ENCODE measurements at places on chromosomes 7 and 10.

DNA sequence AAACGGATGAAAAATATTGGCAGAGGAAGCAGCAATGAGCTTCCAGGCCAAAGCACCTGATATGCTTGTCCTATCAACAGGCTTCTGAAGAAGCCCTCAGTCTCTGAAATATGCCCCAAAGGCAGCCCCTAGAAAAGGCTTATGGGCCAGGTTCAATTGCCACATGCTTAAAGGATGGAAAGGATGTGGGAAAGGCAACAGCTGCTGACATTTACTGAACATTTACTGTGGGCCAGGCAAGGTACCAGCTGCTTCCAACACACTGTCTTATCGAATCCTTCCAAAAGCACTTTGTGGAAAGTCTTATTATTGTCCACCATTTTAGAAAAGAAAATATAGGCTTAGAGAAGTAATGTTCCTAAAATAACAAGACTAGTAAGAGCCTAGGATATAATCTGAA, 56.5 kb downstream of the DOCK4 start:
- no peak for DNase-seq

- no peak for DNase-seq
Measured at GRCh38 chr7:102198417-102198956, 88.2 kb upstream of the SH2B2 start.

GRCh38 chr10:12400266-12400931, 51.1 kb downstream of the CAMK1D start:
- DNase-seq, result no peak

GRCh38 chr10:122407375-122408125, 33.0 kb downstream of the PLEKHA1 start:
- no peak for DNase-seq

GRCh38 chr7:30459591-30460245, 18.9 kb downstream of the NOD1 start:
- no peak for DNase-seq

DNA sequence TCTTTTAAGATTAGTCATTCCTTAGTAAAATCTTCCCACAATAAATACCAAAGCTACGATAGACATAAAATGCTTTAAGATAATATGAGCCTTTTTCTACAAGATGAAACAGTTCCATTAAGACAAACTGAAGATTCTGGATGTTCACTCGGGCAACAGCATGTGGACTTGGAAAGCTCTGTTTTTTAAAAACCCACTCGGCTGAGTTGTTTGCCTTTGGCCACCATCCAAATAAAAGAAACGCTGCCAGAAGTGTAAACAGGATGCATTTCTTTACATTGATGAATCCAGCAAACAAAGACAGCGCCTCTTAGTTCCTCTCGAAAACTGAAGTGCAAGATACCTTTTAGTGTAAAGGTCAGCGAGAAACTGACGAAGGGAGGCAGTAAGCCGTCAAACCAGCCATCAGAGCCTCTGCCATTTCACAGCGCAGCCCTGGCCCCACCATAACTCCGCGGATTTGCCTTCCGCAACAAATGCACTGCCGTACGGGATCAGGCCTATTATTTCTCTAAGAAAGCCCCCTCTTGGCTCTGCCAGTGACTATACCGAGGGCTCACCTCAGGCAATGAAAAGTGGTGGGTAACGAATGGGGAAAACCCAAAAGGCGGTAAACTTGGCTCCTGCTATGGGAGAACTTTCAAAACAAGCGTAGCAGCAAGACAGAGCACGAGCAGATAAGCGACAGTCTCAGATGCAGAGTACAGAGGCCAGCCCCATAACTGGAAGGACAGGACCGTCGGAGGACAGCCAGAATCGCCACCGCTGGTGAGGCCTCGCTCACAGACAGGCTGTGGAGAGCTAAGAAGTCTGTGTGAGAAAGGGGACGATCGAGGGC, 41.4 kb downstream of the GNA12 start:
- DNase-seq, result no peak

DNA sequence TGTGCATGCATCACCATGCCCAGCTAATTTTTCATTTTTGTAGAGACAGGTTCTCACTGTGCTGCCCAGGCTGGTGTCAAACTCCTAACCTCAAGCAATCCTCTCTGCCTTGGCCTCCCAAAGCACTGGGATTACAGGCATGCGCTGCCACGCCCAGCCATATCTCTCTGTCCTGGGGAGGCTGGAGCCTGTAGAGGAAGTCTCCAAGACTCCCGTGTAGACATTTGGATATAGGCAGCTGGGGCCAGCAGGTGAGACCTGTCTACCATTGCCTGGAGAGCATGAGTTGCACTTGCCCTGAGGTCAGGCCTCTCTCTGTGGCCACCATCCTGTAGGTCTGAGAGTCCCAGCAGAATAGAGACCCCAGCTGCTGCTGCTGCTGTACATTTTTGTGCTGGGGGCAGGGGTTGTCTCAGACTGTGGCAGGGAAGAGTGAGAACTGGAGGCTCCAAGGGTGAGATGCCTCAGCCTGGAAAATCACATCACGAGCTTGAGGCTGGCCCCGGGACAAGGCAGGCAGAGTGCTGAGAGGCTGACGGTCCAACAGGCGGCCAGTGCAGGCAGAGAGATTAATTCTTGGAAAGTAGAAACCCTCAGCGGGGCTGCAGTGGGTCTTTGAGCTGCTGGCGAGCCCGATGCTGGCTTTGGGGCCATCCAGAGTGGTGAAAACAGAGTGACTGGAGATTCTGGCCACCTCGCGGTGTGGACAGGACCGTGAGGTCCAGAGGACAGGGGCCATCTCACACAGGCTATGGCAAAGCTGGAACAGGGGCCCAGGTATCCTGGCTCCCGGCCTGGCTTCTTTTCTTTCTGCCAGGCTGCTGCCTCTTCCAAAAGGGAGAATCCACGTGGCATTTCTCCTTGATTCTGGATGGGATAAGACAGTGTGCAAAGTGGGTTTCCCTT, 60.9 kb downstream of the TMEM270 start:
- DNase-seq, result no peak

- DNase-seq, result peak; percentile 52
Measured at GRCh38 chr10:71696628-71697326, 22.8 kb downstream of the C10orf105 start.

- DNase-seq, result no peak
Measured at GRCh38 chr7:7745966-7746365, 27.6 kb upstream of the RPA3 start.

- no peak for DNase-seq
Measured at GRCh38 chr7:129785685-129786514, 166.9 kb downstream of the UBE2H start.

DNA sequence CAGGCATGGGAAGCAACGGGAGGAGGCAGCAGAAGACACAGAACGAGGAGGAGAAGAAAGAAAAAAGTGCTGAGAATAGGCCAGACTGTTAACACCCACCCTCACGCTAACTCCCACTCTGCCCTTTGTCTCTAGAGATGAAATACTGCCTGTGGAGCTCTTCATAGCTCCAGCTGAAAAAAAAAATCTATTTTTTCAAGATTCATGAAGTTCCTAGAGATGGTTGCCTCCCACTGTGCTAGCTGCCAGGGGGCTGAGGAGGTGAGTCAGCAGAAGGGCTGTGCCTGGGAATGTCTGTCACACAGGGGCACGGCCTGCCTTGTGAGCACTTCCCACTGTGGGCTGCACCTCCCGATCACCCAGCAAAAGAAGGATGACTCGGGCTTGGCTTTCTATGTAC, 144.5 kb downstream of the RNF216 start:
- no peak for DNase-seq

GRCh38 chr7:152591976-152592375, 84.0 kb downstream of the XRCC2 start:
- no peak for DNase-seq

DNA sequence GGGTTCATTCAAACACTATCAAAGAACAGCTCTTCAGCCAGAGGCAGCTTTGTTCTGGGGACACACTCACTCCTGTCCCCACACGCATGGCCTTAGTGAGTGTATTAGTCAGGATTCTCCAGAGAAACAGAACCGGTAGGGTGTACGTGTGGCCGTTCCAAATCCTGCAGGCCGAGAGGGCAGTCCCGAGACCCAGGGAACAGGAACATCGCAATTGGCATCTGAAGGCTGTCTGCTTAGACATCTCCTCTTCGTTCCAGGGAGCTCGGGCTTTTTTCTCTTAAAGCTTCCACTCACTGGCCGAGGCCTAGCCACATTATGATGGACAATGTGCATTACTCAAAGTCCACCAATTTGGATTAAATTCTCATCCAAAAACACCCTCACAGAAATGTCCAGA, 523.3 kb downstream of the GLRX3 start:
- no peak for DNase-seq

DNA sequence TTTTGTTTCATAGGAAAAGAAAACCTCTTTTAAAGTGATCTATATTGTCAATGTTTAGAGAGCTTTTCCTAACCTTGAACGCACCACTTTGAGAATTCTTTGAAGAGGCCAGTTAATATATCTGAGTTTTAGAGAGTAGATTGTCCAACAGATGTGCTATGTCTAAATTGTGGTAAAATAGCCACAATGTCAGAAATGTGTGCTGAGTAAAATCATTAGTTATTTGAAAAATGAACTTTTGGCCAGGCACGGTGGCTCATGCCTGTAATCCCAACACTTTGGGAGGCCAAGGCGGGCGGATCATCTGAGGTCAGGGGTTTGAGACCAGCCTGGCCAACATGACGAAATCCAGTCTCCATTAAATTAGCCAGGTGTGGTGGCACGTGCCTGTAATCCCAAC, 61.6 kb upstream of the KIAA1217 start:
- DNase-seq, result no peak

DNA sequence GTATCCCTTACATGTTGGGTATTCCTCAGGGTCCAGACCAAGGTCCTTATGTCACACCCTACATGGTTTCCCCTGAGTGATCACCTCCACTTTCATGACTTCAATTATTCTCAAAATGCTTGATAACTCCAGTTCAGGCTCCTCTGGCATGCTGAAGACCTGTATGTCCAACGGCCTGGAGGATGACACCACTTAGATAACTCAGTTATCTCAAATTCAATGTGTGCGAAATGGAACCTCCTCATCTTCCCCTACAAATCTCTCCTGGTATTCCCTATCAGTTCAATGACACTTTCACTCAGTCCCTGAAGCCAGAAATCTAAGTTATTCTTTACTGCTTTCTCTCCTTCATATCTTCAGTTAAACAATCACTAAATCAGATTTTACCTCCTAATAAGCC, 8.7 kb upstream of the LUC7L2 start:
- no peak for DNase-seq

DNA sequence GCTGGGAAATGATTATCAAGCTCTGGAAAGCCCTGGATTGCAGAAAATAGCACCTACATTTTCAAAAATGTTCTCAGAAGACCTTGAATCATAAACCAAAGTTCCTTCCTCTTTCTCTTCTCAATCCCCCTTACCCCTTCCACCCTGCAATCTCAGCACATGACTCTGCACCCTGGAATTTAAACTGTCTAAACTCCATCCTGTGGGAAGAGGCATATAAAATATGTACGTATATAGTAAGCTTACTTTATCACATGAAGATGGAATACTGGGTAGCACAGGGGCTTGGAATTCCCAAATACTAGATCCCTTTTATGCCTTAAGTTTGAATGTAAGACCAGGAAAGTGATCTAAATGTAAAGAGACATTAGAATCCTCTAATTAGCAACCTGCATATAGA, 7.7 kb downstream of the AGMO start:
- DNase-seq, result no peak

DNA sequence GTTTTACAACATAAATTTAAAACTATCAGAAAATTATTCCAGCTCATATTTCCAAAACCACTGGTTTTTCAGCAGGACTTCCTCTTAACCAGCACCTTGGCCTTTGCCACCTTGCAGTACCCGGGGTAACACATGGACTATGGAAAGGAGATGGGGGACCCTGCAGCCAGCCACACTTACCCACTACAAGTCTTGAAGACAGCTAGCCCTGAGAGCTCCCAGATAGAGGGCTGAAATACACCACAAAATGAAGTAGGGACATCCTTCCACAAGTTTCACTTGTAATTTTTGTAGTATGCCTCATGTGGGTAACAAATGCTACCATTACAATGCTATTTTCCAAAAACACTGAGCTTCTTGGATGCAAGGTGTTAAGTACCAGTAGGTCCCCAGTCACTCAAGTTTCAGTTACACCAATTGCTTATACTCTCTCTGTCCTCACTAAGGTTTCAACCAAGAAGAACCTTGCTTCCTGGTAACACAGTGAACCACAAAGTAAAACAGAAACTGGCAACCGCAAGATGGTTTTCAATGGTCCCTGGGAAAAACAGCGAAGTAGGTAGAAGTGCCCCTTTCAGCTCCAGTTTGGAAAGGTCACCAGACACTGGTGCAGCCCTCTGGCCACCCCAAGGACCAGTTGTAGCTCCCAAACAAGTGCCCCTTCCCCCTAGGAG, 110.9 kb downstream of the SGMS1 start:
- no peak for DNase-seq

- DNase-seq, result no peak
Measured at GRCh38 chr10:47316131-47316530, 6.1 kb upstream of the GDF2 start.

- no peak for DNase-seq
Measured at GRCh38 chr7:150751702-150752101, 14.5 kb downstream of the GIMAP5 start.

DNA sequence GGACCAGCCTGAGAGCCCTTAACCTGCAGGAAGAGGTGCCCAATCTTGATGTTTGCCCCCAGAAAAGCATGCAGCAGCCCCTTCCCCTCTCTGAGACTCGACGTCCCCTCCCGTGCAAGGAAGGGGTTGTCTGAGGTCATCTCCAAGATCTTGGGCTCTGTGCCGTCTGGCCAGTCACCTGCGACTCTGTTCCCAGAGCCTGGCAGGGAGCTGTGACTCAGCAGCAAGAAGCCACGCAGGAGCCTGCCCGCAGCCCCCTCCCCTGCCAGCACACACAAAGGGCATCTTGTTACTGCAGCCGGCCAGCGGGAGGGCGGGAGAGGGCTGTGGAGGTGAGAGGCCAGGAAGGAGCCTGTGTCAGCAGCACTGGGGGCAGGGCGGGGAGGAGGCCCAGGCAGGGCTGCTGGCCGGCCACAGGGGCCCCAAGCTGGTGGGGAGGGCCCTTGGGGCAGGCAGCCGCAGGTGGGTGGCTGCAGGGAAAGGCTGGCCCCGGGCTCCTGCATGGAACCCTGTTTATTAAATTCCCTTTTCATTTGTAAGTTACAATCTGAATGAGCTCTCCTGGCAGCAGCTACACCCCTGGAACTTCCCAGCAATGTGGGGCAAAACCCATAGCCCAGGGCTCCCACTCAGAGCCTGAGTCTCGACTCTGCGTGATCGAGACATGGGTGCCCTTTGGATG, 103.7 kb upstream of the ZMIZ1 start:
- no peak for DNase-seq

- no peak for DNase-seq
Measured at GRCh38 chr10:60290558-60290957, 99.1 kb downstream of the ANK3 start.

GRCh38 chr7:64610997-64611396, 48.1 kb upstream of the ZNF680 start:
- DNase-seq, result no peak

- DNase-seq, result no peak
Measured at GRCh38 chr7:117564080-117564479, 84.3 kb downstream of the CFTR start.

- DNase-seq, result no peak
Measured at GRCh38 chr7:118041251-118041878, 142.6 kb upstream of the LSM8 start.

- no peak for DNase-seq
Measured at GRCh38 chr7:149770728-149771636, 2.4 kb downstream of the ZNF467 start.

- no peak for DNase-seq
Measured at GRCh38 chr10:116815641-116816415, 33.5 kb upstream of the ENO4 start.

Measured in effector CD4-positive, alpha-beta T cell (primary cell).